ENCODE measurements at places on chromosomes 16 and 17.
A peak's percentile ranks its signal among the peaks of the same experiment; 100 is the strongest.

- DNase-seq, result no peak
Observed at GRCh38 chr17:13485327-13485726, 116.4 kb downstream of the HS3ST3A1 start.

- no peak for DNase-seq
Observed at GRCh38 chr17:49896860-49897259, 49.0 kb upstream of the TAC4 start.

GRCh38 chr16:70658921-70659320 is 12.6 kb downstream of the IL34 start:
- no peak for DNase-seq

- no peak for DNase-seq
Observed at GRCh38 chr17:48173191-48173984, 65.8 kb downstream of the SNX11 start.

- DNase-seq, result no peak
Observed at GRCh38 chr17:61285526-61286320, 113.9 kb upstream of the TBX2 start.

- no peak for DNase-seq
Observed at GRCh38 chr17:79835953-79836509, 3.2 kb downstream of the CBX4 start.

DNA sequence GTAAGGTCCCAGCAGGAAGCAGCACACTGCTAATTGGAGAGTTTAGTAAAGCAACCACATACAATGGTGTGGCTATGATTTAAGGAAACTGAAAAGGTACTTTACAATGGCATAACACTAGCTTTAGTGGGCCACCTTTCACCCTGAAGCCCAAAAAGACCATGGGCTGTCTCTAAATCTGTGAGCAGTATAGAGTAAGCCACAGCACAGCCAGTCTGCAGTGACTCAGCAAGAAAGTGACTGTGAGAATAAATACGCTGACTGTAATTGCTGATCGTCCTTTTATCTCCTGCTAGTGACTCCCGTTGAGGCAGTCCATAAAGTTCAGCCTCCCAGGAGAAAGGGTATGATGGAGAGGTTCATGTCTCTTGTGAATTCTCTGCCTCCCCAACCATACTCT is 679.8 kb upstream of the KIF2B start:
- no peak for DNase-seq

DNA sequence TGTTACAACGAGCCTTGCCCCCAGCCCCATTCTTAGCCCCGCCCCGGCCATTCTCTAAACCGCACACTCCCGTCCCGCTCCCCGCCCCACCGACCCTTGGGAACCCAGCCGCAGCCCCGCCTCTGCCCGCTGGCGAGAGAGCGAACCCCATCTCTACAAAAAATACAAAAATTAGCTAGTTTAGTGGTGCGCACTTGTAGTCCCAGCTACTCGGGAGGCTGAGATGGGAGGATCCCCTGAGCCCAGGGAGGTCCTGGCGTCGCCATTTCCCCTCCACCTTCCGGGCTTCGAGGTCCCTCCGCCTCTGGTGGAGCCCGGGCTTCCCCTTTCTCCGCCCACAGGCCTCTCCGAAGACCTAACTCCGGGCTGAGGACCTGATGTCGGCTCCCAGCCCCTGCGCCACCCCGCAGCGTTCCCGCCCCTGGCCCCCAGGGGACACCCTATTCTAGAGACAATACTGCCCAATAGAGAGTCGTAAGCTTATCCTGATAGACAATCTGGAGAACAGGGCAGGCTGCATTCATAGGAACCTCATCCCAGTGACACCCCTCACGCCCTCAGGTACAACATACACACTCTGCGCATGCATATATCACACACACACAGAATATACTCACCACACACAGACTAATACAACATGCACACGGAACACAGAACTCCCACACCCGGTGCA is 480 bp upstream of the PROCA1 start:
- DNase-seq, result no peak

GRCh38 chr17:35084987-35085386 is 21.5 kb upstream of the RFFL start:
- no peak for DNase-seq

- no peak for DNase-seq
Observed at GRCh38 chr16:49017501-49017900, 264.1 kb downstream of the CBLN1 start.

- DNase-seq, result no peak
Observed at GRCh38 chr16:74053826-74054225, 242.8 kb upstream of the PSMD7 start.

- DNase-seq, result no peak
Observed at GRCh38 chr16:53773881-53774280, 69.9 kb downstream of the FTO start.

GRCh38 chr16:57026778-57027062 is 37.4 kb downstream of the NLRC5 start:
- no peak for DNase-seq

DNA sequence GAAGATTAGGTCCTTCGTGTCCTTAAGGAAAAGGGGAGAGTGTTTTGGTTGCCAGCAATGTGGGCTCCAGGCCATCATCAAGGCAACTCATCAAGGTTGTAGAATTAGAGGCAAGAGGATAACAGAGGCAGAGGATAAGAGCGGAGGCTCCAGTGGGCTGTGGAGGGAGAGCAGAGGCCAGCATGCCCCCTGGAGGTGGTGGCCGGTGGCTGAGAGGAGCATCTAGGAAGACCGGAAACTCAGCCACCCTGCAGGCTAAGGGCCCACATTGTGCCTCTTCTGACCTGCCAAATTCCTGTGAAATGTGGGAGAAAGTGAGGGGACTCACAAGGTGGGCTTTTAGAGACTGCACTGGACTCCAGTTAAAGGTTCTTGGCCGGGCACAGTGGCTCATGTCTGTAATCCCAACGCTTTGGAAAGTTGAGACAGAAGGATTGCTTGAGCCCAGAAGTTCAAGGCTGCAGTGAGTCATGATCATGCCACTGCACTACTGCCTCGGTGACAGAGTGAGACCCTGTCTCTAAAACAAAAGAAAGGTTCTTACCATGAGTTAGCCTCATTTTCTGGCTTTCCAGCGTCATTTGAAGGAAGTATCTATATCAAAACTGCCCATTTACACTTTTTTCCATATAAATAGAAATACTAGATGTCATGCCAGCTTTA is 62.7 kb upstream of the ADORA2B start:
- no peak for DNase-seq

DNA sequence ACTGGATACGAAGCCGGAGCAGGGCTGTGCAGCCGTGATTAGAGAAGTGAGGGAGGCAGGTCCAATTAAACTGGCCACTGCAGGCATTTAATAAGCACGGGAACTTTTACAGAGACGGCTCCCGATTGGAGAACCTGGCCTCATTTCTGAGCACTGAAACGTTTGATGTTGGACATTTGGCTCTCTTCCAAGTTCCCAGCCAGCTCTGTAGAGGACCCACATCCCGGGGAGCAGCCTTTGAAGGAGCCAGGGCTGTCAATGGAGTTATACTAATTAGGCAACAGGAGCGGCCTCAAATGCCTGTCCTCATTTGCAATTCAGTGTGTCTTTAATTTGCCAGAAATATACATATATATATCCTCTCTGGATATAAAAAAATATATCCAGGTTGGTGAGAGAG is 499.4 kb upstream of the C16orf82 start:
- DNase-seq, result no peak

DNA sequence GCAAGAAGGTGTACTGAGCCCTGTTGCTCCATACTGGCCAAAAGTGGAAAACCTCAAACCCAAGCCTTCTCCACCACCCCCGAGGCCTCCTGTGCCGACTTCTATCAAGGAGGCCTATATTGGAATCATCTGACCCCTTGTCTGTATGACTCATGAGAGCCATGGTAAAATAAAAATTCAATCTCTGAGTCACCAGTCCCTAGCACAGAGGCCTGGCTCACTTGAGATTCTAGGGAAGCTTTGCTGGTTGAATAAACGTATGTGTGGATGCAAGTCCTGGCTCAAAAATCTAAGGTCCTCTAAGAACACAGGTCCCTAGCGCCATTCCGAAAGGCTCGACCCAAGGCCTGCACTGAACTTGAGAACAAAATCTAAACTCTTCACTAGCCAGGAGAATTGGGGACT is 15.0 kb downstream of the NSMCE1 start:
- DNase-seq, result no peak

DNA sequence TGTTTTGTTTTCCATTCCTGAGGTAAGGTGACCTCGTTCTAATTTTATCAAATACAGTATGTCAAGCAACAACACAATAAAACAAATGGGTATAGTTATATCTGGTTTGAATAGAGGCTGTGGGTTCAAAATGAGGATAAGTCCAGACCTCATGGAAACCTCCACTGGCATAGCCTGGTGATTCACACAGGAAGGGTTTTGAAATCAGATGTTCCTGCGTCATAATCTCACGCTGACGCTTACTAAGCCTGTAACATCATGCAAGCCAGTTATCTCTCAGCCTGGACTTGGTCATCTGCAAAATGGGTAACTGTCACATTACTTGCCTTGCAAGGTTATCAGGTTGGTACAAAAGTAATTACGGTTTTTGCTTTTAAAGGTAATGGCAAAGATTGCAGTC is 1056.3 kb upstream of the EEF2KMT start:
- no peak for DNase-seq

DNA sequence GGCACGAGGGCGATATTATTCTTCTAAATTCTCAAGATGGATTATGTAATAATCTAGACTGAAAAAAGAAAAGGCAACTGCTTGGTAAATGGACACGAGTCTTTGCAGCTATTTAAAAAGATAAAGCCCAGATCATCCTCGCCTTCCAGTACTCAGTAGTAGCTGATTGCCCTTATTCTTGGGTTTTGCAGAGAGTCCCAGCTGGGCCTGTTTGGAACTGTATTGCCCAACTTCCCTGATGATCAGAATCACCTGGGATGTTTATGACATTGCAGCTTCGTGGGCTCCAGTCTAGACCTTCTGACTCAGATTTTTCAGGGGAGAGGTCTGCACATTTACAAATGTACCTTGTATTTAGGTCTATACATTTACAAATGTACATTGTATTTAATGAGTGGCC is 213.5 kb downstream of the RAB11FIP4 start:
- DNase-seq, result no peak

DNA sequence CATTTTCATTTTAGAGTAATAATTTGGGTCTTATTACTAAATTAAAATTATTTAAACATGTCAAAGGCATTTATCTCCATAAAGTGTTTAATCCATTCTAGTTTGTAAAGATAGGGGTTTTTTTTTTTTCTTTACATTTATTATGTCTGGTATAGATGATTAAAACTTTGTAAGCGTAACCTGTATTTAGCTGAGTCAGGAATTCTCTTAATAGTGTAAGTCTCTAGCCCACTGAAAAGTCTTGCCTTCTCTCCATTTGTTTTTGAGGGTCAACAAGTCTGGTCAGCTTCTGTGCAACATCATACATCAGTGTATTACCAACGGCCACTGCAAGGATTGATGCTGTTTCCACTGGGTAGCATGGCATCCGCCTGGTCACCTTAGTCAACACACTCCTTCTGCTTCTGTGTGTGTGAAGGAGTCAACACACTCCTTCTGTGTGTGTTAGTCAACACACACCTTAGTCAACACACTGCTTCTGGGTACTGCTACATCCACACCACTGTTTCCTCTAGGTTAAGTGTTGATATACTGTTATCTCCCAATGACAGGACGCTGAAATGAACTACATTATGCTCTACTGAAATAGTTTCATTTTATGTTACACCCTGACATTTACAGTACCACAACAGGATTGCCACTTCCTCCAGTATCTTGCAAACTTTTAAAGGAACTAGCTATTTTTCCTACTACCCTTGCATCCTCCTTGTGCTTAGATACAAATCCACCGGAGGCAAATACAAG is 37.3 kb upstream of the VWA3A start:
- no peak for DNase-seq

GRCh38 chr16:86372193-86372592 is 138.1 kb upstream of the FOXF1 start:
- DNase-seq, result no peak

- DNase-seq, result no peak
Observed at GRCh38 chr16:67664871-67665270, 1.7 kb downstream of the ENKD1 start.

DNA sequence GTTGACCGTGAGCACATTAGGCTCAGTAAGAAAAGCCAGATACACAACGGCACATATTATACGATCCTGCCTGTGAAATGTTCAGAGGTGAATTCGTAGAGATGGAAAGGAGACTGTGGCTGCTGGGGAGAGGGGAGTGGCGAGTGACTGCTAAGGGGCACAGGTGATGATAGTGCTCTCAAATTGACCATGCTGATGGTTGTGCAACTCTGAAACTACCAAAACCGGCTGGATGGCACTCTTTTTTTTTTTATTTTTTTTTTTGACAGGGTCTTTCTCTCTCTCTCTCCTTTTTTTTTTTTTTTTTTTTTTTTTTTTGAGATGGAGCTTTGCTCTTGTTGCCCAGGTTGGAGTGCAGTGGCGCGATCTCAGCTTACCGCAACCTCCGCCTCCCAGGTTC is 8.1 kb upstream of the SEC14L5 start:
- no peak for DNase-seq

GRCh38 chr17:42421507-42422338 is 1.3 kb downstream of the CAVIN1 start:
- DNase-seq, result no peak

DNA sequence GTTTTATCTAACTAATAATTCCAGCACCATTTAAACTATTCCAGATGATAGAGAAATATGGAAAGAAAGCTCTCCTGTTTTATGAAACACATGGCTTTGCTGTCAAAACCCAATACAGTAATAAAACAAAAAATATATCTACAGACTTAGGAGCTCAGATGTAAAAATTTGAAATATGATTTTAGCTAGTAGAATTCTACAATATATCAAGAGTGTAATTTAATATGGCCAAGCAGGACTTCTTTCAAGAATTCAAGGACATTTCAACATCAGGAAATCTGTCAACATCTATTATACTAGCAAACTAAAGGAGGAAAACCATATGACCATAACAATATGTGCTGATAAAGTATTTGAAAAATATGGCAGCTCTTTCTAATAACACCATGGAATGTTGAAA is 57.5 kb downstream of the CCDC182 start:
- DNase-seq, result no peak

- DNase-seq, result no peak
Observed at GRCh38 chr17:47076171-47076570, 97.1 kb upstream of the RPRML start.

DNA sequence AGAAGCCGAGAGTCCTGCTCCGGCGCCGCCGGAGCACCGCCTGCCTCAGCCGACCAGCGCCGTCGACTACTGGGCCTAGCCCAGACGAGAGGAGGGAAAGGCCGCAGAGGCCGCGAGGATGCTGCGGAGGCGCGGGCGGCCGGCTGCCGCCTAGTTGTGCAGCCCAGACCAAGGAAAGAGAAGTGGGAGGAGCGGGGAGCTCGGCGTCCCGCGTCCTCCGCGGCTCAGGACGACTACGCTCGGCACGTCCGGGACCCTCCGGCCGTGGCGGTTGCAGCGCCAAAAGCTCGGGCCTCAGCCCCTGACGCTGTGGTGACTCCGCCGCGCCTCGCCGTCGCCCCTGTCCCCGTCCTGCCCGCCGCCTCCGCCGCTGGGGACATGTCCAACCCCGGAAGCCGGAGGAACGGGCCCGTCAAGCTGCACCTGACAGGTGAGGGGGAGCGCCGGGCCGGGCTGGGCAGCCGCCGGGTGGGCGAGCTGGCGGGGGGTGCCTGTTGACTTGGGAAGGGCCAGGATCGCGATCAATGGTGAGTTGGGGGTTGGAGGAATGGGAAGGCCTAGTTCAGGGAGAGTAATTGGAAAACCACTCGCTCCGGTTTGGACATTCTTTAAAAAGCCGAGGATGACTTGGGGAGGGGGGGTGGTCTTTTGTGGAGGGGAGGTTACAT is 37.7 kb downstream of the RNF135 start:
- DNase-seq, result peak; percentile 46

- no peak for DNase-seq
Observed at GRCh38 chr16:85309656-85310587, 197.7 kb upstream of the CIBAR2 start.

Data from neuronal stem cell (in vitro differentiated cells).